ENCODE measurements at places on chromosomes 2 and 18.

- DNase-seq: peak; percentile 83
These were observed 47.5 kb upstream of the SP3 start for GRCh38 chr2:174012347-174013314.

- DNase-seq: no peak
These were observed 6.6 kb downstream of the ACVR2A start for GRCh38 chr2:147851244-147851930.

DNA sequence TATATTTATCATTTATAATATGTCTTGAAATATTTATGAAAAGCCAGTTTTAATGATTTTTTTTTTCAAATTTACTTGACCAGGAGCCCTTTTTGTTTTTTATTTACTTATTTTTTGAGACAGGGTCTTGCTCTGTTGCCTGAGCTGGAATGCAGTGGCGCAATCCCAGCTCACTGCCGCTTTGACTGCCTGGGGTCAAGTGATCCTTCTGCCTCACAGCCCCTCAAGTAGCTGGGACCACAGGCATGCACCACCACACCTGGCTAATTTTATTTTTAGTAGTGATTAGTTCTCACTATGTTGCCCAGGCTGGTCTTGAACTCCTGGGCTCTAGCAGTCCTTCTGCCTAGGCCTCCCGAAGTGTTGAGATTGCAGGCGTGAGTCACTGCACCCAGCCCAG lies 5.7 kb downstream of the EPB41L5 start:
- DNase-seq: no peak

DNA sequence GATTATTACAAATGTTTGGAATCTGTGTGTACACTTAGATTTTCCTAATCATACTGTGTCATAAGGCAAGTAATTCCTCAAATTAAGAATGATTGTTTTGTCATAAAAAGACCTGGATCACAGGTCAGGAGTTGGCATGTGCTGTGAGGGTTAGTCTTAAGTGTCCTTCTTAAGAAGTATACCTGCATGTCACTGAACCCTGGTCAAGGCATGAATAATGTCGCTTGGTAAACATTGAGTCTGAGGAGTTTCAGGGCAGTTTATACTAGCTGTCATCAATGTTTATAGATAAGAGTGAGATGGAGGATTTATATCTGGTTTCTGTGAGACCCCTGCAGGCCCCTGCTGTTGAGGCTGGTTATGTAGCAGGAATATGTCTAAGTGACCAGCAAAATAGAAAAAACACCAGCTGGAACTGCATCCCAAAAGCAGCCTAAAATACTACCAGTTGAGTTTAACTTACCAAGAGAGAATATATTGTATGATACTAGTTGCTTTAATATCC lies 112.0 kb upstream of the NOSTRIN start:
- DNase-seq: no peak

DNA sequence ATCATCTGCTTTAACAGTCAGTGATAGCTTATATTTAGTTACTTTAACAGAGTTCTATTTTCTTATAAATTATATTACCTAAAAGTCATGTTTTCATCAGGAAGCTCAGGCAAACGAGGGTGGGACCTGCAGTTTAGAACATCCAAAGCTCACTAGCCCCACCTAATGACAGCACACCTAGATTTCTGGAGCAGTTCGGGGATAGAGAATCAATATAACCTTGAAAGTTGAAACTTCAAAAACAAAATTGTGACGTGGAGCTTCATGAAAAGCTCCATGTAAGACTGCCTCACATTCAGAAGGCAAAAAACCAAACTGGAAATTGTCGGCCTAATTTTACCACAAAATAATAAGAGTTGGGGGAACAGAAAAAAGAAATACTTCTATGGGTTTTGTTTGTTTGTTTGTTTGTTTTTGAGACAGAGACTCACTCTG lies 185.9 kb upstream of the CCDC150 start:
- DNase-seq: peak; percentile 37

GRCh38 chr2:42568401-42569115 lies at the start of gene MTA3:
Gene MTA3 (plus strand): TSS chr2:42568632. CDS start chr2:42568746, 114 bp downstream.
- peak; percentile 93 for DNase-seq

DNA sequence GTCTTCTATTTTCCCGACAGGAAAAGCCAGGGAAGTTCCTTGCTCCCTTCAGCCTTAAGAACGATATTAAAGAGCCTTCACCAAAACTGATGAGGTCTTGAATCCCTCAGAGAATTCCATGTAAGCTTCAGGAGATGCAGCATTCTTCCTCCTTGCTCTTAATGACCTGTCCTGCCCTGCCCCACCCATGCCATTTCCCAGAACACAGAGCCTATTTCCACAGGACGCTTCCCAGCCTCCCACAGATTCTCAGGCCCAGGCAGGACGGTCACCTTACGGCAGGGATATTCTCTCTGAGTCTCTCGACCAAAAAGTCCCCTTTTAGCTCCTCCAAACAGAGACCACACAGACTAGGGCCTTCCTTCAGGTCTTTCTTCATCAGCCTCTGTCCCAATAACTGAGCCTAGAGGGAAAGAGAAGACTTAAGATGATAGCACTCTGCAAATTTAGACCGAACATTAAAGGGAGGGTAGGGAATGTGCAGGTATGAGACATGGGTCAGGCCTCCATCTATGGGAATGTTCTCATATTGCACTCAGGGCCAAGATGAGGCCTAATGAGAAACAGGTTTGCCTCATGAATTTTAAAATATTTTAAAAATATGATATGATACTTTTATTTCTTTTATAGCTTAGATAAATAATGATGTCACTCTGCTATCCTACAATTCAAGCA lies 62.1 kb downstream of the COBLL1 start:
- DNase-seq: no peak

- DNase-seq: no peak
These were observed 223.4 kb downstream of the WDPCP start for GRCh38 chr2:63364866-63365265.

Measured in osteoblast (primary cell).